ENCODE measurements at places on chromosomes 13 and 19.

DNA sequence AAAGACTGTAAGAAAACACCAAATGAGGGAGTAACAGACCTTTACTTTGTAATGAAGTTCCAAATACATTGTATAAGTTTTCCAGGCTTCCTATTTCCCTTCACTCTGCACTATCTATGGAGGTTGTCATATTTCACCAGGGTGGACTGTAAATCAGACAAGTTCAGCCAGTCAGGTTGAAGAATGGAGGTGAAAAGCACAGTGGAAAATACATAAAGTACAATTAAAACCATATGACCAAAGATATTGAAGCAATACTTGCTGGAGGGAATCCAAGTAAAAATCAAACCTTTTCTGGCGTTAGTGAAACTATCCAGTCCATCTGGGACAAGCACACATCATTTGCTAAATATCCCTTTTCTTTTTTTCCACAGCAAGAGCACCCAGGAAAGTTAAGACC is 3.2 kb downstream of the LHFPL6 start:
- no peak for DNase-seq

DNA sequence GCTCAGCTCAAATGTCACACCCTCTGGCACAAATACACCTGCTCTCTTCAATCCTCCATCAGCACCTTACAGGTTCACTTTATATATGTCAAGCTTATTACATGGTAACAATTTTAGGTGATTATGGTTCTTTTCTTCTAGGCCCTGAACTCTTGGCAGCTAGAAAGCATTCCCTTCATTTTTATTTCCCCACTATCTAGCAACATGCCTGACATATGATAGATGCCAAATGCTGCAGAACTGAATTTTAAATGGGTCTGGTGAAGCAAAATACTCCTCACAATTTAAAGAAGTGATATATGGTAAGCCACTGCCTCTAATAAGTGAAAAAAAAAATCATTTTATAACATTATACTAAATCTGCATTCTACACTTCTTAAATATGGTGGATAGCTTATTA is 95.2 kb downstream of the USP12 start:
- no peak for DNase-seq

GRCh38 chr19:14315433-14315832 is 65.8 kb upstream of the ADGRE5 start:
- DNase-seq = no peak

- no peak for DNase-seq
Measured at GRCh38 chr13:75384879-75385707, 96.9 kb downstream of the TBC1D4 start.

GRCh38 chr19:56683116-56683515 is 11.6 kb upstream of the ZNF835 start:
- DNase-seq = no peak

GRCh38 chr13:35411059-35411744 is 65.3 kb downstream of the MAB21L1 start:
- DNase-seq = no peak

DNA sequence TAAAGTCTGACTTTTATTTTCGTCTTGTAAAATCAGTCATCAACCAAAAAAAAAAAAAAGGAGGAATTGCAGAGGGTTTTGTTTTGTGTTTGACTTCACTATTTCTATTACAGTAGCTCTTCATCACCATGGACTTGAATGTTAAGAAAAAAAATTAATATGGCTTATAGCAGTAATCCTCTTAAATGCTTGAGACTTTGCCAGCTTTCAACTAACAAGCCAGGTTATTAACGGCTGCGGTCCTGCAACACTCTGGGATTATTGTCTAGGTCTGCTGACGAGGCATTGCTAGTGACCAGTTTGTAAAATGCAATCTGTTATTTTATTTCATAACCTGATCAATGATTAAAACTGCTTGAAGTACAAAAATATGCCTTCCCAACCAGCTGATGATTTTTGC is 647.2 kb upstream of the KLHL1 start:
- no peak for DNase-seq

DNA sequence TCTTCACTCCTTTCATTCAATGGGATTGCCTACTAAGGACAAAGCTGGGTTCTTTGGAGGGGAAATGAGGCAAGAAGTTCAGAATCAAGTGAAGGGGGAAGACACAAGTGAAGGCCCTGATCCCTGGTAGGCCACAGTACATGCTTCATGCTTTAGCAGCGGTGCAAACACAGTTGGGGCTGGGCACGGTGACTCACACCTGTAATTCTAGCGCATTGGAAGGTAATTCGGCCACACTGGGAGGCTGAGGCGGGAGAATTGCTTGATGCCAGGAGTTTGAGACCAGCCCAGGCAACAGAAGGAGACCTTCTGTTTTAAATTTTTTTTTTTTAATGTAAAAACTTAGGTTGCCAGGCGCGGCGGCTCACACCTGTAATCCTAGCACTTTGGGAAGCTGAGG is 23.4 kb upstream of the GATAD2A start:
- no peak for DNase-seq

DNA sequence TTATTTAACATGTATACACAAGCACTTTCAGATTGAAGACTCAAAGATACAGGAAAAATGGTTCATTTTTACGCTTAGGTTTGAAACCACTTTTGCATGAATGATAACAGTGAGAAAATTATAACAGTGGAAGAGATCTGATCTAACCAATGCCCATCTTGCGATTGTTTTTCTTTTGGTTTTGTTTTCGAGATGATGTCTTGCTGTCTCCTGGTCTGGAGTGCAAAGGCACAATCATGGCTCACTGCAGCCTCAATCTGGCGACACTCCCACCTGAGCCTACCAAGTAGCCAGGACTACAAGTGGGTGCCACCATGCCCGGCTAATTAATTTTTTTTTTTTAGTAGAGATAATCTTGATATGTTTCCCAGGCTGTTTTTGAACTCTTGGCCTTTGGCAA is 10.2 kb upstream of the EID2 start:
- no peak for DNase-seq

GRCh38 chr13:40664350-40665125 is 1.9 kb downstream of the FOXO1 start:
- DNase-seq = peak; percentile 22

DNA sequence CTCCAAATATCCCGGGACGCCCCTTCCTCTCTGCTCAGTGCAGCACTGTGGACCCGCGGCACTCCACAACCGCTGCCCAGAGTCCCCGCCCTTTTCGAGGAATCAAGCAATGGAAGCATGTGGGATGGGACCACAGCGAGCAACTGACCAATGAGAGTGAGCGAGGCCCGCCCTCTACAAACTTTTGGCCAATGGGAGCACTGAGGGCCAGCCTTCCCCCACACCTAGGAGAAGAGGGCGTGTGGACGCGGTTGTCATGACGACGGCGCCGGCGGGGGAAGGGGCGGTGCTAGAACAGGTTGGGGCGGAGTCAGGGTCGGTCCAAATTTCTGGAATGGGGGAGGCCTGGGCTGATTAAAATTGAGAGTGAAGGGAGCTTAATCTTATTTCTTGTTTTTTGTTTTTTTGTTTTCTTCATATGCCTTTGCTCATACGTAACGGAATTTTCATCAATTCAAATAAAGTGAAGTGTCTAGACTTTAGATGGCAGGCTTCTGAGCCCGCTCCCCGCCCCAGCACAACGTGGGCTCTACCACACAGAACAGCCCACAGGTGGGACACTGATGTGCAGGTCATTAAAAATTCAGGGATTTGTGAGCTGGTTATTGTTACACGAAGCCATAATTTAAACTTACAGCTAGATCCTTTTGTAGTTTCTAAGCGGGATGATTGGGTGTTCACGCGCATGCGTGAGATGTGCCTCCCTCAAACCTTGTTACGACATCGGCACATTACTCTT is at the start of gene DNAAF3:
Gene DNAAF3, minus strand, starts transcription at position 84 of the 739 bp plus-strand sequence. CDS start 200 bp downstream, outside the sequence.
- peak; percentile 57 for DNase-seq

GRCh38 chr13:92719868-92720267 is 506.7 kb upstream of the GPC6 start:
- no peak for DNase-seq

DNA sequence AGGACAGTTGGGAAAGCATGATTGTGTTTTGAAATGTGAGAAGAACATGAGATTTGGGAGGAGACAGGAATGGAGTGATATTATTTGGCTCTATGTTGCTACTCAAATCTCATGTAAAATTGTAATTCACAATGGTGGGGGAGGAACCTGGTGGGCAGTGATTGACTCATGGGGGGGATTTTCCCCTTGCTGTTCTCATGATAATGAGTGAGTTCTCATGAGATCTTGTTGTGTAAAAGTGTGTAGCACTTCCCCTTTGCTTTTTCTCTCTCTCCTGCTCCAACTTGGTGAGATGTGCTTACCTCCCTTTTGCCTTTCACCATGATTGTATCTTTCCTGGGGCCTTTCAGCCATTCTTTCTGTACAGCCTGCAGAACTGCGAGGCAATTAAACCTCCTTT is 1261.0 kb upstream of the ATXN8OS start:
- DNase-seq = no peak

GRCh38 chr19:15613338-15613737 is 1.7 kb upstream of the CYP4F8 start:
- no peak for DNase-seq

Measured in CD8-positive, alpha-beta T cell (primary cell).